Effector memory CD8-positive, alpha-beta T cell (primary cell): ENCODE measurements at places on chromosomes 4 and X.

DNA sequence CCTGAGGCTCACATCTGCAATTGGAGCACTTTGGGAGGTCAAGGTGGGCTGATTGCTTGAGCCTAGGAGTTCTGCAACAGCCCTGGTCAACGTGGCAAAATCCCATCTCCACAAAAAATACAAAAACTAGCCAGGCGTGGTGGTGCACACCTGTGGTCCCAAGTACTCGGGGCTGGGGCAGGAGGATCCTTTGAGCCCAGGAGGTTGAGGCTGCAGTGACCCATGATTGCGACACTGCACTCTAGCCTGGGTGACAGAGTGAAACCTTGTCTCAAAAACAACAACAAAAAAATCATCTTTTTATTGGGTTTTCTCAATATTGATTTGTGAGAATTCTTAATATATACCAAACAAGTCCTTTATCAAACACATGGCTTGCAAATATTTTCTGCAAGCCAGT, 64.9 kb downstream of the ANKRD17 start:
- DNase-seq: no peak
- H3K36me3 ChIP-seq: peaks cover 24% of the 10 kb centered on the region
- H3K4me3 ChIP-seq: no peak overlapping the region
- H3K27me3 ChIP-seq: no peaks in the 10 kb centered on the region
- H3K4me1 ChIP-seq: peaks cover 48% of the 10 kb centered on the region

DNA sequence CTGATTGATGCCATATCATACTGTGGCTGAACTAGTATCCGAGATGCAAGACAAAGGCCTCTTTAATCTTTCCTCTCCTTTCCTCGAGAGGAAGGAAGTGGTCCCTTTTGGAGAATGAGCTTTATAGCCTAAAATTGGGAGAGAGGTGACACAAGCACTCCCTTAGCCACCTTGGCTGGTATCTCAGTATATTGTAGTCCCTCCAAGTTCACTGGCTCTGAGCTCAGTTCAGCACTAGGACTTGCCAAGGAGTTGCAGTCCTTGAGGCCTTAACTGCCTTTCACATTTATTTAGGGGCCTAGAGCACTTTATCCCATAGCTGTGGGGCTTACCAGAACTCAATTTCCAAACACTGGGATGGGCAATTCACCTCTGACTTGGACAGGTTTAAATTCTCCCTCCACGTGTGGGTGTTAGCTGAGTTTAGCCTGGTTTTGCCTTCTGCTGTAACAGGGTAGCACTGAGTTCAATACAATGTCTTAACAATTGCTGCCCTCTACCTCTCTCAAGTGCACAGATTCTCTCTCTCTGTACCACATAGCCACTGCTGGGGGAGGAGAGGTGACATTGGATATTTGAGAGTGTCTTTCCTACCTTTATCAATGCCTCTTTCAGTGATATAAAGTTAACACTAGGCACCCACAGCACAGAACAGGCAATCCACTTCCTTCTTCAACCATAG, 216.4 kb downstream of the TECRL start:
- no peak overlapping the region for H3K27ac ChIP-seq
- no peak for DNase-seq
- no peaks in the 10 kb centered on the region for H3K4me1 ChIP-seq

GRCh38 chrX:108001218-108001814, 19.1 kb upstream of the TEX13B start:
- peak overlapping the region; percentile 49 for H3K27ac ChIP-seq
- H3K36me3 ChIP-seq: no peaks in the 10 kb centered on the region
- no peak for DNase-seq
- no peaks in the 10 kb centered on the region for H3K4me1 ChIP-seq
- H3K4me3 ChIP-seq: peak overlapping the region; percentile 29
- peaks cover 7% of the 10 kb centered on the region for H3K27me3 ChIP-seq

DNA sequence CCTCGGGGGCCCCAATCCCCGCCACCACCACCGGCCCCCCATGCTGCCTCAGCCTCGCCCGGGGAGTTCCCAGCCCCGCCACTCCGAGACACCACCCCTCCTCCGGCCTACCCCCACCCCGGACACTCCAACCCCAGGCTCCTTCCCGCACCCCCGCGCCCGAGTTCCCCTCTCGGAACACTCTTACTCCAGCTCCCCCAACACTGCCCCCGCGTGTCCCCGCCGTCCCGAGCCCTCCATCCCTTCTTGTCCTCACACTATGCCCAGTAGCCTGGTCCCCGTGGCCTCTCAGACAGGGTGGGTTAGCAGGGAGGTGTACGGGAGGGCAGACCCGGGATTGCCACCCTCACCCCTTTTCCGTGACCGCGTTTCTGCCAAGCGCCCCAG, 276.1 kb downstream of the BCOR start:
- H3K4me1 ChIP-seq: peaks cover 8% of the 10 kb centered on the region
- no peak for DNase-seq
- H3K27ac ChIP-seq: peak overlapping the region; percentile 19
- H3K36me3 ChIP-seq: peaks cover 4% of the 10 kb centered on the region
- H3K27me3 ChIP-seq: no peaks in the 10 kb centered on the region
- H3K4me3 ChIP-seq: peak overlapping the region; percentile 62

- H3K36me3 ChIP-seq: no peaks in the 10 kb centered on the region
- no peak overlapping the region for H3K27ac ChIP-seq
- no peaks in the 10 kb centered on the region for H3K27me3 ChIP-seq
Observed at GRCh38 chr4:141713771-141714445, 77.5 kb downstream of the IL15 start.
